ENCODE measurements at places on chromosomes 1 and 21. TPM values are rescaled to one million over a fixed set of nuclear protein-coding genes. Genes with fewer than 3 reads are reported as not detected.

- no peak for DNase-seq
Measured at GRCh38 chr21:45064618-45065399, 9.6 kb upstream of the ADARB1 start.

DNA sequence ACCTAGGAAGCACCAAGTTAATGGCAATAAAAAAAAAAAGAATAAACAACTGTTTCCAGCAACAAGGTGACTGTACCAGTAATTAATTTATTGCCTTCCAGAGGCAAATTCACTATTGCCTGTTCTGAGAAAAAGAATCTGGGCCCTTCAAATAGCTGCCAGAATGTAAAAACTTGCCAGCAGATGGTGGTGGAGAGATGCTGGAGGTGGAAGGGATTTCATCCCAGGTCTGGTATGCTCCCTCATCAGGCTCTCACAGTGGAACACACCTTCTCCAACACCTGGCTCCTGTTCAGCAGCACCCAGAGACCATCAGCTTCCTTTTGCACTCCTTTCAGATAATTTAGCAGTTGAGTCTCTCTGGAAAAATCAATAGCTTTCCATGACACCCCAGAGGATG is 792.9 kb upstream of the ADAMTS5 start:
- DNase-seq: no peak

DNA sequence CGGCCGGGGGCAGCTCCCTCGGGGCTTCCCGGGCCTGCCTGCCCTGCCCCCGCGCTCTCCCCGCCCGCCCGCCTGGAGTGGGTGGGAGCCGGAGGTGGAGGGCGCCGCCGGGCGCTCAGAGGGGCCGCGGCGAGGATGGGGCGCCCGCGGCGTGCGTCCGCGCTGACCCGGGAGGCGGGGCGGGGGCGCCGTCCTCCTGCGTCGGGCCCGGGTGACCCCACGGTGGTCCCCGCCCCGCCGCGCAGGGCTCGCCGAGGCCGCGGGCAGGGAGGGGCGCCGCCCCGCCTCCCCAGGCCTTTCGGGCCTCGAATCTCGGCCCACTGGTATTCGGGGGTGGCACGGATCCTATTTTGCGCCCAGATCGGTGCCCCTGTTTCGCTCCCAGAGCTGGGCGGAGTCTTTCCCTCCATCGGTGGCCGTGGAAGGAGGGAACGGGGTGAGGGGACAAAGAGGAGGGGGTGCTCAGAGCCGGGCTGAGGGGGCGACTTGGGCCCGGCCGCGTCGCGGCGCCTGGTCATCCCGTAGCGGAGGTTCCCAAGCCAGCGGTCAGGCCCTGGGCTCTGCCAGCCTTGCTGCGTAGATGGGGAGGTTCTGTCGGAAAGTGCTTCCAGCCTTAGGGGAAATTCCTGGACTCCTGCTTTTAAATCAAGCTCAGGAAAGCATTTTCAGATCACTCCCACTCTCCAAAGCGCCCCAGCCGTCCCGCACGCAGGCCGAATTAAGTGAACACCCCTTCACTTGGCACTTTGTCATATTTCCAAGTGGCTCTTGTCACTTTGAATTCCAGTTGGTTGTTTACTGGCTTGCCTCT is 545 bp downstream of the PATJ start:
- DNase-seq: no peak

The C4BPA gene
- total RNA-seq: not detected

DNA sequence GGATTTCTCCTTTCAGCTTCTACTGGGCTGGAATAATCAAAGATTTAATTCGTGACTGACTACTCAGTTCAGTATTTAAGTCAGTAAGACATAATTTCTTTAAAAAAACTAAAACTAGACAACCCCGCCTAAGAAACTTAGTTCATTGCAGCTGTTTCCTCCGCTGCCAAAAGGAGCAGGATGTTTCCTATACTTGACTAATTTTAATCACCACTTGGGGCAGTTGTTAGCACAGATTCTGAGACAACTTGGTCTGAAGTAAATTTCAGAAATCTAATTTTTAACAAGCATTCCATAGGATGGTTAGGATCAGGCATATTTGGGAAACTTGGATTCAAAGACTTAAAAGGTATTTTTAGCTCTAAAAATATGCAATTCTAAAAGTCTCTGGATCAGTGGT is 34.0 kb downstream of the EPRS1 start:
- DNase-seq: no peak

GRCh38 chr1:185957441-185958363 is 223.5 kb downstream of the HMCN1 start:
- no peak for DNase-seq

The CRP gene
- not detected for total RNA-seq

The CTBS gene
- 14.1 TPM for total RNA-seq

DNA sequence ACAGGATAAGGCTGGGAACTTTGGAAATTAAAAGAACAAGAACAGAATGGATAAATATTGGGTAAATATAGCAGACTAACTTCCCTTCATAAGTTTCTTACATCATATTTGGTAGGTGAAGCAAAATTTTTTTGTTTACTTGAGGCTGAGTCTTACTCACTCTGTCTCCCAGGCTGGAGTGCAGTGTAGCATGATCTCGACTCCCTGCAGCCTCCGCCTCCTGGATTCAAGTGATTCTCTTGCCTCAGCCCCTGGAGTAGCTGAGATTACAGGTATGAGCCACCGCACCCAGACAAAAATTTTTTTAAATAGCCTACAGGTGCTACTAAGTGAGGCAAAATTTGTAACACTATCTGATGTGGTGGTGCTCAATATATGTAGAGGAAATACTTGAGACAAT is 50.7 kb downstream of the TM2D1 start:
- no peak for DNase-seq

DNA sequence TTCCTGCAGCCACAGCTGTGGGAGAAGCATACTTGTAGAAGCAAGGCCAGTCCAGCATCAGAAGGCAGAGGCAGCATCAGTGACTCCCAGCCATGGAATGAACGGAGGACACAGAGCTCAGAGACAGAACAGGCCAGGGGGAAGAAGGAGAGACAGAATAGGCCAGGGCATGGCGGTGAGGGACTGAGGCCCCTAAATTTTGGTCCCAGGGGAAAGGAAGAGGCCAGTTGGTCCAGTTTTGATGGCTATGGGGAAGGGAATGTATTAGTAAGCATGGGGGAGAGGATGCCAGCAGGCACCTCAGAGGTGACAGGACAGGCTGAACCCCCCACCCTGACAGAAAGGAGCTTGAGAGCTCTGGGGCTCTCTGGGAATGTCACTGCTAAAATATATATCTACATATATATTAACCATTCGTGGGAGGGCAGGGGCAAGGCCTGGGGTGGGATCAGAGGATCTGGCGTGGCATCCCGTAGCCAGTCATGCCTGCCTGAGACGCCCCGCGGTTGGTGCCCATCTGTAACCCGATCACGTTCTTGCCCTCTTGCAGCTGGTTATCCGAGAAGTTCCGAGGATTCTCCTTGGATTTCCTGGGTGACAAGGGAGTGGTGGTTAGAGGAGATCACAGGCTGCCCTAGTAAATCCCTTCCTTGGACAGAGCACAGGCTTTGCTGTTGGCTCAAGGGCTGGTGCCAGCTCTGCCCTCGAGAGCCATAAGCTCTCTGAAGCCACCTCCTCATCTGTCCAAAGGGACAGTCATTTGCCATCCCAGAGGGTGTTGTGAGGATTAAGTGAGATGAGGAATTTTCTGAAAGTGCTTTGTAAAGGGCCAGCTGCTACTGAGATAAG is 6.7 kb downstream of the TAGLN2 start:
- no peak for DNase-seq

The ZBTB40 gene
- 18.6 TPM for total RNA-seq

GRCh38 chr1:68321084-68321685 is 88.9 kb upstream of the WLS start:
- DNase-seq: no peak

GRCh38 chr1:116581323-116581885 is 10.6 kb upstream of the CD58 start:
- no peak for DNase-seq

The PTGS2 gene
- total RNA-seq: 112 TPM

DNA sequence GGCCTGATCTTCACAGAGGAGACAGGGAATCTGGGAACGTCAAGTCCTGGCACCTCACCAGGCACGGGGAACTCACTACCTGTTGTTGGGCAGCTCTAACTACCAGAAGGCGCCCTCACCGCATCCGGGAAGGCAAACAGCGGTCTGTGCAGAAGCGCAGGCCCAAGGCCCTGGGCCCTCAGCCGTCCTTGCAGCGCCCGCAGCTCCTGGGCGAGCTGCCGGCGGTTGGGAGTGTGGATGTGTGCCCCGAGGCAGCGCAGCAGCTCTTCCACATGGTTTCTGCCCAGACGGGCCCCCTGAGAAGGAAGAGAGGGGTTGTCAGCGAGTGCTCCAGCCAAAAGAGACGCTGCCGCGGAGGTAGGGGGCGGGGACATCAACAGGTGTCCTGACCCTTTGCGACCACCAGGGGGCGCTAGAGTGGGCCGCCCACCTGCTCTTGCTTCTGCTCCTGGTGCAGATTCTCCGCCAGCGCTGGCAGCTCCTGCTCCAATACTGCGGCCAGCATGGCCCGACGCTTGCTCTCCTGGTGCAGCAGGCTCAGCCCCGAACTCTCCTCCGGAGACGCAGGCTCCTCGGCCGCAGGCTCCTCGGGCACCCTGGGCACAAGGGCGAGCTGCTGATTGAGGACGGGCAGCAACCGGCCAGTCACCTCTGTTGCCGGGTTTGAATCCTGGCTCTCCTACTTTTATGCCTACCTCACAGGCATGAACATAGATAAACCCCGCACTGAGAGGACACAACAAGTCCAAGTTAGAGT is 9.3 kb downstream of the MAP3K6 start:
- peak; percentile 81 for DNase-seq

GRCh38 chr1:177411381-177411780 is 240.6 kb downstream of the BRINP2 start:
- no peak for DNase-seq

DNA sequence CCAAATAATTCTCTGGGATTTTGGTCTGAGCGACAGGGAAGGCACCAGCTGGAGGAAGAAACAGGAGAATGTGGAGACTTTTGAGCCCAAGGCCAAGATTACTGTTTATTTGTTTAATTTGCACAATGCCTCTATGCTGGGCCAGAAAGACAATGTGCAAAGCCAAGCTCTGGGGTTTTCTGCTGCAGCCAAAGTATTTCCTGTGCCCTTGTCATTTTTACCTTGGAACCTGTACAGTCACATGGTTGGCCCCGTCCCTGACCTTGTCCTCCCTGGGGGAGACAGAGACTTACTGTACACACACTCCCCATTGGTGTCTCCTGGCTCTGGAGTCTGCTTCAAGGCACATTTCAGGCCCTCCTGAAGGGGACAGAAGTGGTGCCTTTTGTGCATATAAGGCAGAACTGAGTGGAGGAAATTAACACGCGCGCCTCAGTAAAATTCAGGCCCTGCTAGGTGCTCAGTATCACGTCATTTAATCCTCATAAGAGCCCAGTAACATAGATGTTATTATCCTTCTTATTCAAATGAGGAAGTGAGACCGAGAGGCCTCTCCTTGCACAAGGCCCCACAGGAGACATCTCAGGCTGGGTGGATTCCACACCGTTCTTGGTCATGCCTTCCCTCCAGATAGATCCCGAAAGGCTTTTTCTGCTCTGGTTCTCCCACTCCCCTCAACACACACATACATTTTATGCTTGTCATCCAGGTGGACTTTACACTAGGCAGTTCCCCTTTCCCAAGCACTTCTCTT is 21.1 kb downstream of the C1orf115 start:
- DNase-seq: no peak

The RUSC1 gene
- total RNA-seq: 31.4 TPM

DNA sequence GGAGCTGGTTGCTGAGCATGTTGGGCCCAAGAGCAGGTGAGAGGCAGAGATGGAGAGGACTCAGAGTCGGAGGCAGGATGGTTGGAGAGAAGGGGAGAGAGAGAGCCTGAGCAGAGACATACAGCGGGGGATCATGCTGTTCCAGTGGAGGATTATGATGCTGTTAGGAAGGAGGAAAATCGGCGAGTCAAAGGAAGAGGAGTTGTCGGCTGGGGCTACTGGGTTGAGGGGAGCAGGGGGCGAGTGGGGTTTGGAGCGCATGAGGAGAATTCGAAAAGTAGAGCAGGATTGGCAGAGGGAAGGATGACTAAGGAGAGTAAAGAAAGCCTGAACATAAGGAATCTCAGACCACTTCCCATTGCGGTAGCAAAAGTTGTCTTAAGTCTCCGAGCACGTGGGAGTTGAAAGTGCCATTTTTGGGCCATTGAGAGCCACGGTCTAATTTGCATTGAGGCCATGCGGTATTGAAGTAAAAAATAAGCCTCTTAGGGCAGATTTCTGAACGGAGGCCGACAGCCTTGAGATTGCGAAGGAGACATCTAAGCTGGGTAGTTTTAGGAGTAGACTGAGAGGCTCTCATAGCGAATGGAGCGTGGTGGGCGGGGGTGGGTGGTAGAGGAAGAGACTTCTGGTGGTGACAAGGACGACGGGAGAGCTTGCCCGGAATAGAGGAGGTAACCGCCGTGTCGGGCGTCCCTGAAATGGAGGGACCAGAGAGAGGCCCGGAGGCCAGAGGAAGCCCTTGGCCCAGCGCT is 140.4 kb upstream of the ETV3 start:
- no peak for DNase-seq

The PPFIA4 gene
- 33.4 TPM for total RNA-seq

GRCh38 chr1:198726455-198726854 is 87.6 kb downstream of the PTPRC start:
- no peak for DNase-seq

The FAM72A gene
- total RNA-seq: 28.2 TPM

The SHE gene
- total RNA-seq: 0.05 TPM

- no peak for DNase-seq
Measured at GRCh38 chr1:198672124-198672523, 33.3 kb downstream of the PTPRC start.

The RHOC gene
- total RNA-seq: 74.7 TPM

DNA sequence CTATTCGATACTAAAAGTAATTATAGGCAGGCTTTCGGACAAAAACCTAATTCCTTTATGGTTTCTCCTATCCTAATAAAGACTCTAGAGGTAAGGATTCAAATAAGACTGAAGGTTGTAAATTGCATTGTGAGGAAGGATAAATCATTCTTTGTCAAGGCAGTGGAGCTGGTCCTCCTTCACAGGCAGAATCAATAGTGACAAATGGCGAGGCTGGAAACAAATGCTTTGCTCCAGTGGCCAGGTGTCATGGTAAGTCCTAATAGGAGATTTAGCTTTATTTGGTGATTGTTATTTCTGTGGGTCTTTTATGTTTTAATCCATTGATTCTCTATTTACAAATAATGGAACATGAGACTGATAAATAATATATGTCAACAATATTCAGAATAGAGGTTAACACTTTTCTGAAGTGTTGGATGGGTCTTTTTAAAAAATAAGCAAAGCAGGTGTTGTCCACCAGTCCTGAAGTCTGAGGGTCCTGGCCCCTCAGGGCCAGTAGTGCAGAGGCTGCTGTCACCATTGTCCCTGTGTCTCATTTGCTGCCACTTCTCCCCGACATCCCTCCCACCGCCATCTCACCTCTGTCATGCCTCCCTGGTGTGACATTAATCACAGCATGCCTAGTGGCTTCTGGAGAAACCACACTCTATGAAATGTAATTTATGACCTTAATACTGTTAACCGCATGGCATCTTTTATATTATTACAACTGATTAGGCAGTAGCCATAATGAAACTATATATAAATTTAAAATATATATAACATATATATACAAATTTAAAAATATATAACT is 120.9 kb upstream of the MAGI3 start:
- no peak for DNase-seq

The C1orf226 gene
- total RNA-seq: 0.05 TPM

The LRRN2 gene
- not detected for total RNA-seq

GRCh38 chr21:37195059-37195458 is 72.1 kb downstream of the VPS26C start:
- DNase-seq: no peak

GRCh38 chr1:2587071-2587859 is 688 bp downstream of the PRXL2B start:
- peak; percentile 29 for DNase-seq

Data from activated T-helper 2 cell treated with anti-CD3 and anti-CD28 coated beads, Interferon-gamma antibody, Interleukin-2, Interleukin-4, amounts not matched to agents 10 μg/mL and 5 μg/mL and 100 μg/mL, durations not matched to agents 14 hours and 24 hours and 36 hours (primary cell).